DMS153 (cell line): ENCODE measurements at places on chromosomes 12 and 14.

DNA sequence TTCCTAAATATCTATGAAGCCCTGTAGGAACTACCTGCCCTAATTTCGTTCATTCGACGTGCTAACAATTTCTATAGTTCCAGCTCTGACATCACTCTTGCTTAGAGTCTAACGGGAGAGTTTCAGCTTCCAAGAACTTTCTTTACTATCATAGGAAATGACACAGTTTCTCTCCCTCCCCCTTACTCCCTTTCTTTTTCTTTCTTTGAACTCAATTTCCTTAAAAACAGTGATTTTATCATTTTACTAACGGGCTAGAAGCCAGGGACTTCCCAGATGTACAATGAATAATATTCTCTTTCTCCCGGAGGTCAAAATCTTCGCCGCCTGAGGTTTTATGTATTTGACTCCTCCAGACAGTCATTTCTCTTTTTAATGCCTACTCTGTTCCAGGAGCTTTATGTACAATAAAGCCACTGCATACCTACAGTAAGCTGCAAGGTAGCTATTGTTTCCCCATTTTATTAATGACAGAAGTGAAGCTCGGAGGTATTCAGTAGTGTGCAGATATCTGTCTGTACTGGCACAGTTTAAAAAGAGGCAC is 15.7 kb downstream of the SMCO2 start:
- no peak for DNase-seq

GRCh38 chr14:55781046-55781445 is 201.0 kb downstream of the KTN1 start:
- DNase-seq, result no peak

- no peak for DNase-seq
Measured at GRCh38 chr12:11664101-11664500, 14.6 kb downstream of the ETV6 start.

GRCh38 chr12:127785986-127786590 is 480.9 kb upstream of the TMEM132C start:
- DNase-seq, result no peak

DNA sequence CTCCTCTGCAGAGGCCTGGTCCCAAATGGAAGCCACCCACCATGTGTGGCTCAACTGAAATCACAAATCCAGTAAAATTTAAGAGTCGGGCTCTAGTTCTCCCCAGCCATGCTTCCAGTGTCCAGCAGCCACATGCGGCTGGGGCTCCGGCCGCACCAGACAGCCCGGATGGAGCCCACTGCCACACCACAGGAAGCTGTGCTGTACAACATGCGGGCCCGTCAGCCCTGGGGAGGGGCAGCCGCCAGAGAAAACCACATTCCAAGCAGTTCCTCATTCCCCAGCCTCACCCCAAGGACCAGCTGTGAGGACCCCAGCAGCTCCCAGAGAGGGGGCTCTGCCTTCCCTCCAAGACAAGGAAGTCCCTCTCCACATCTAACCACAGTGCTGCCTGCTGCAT is 135.0 kb downstream of the NCOR2 start:
- no peak for DNase-seq

DNA sequence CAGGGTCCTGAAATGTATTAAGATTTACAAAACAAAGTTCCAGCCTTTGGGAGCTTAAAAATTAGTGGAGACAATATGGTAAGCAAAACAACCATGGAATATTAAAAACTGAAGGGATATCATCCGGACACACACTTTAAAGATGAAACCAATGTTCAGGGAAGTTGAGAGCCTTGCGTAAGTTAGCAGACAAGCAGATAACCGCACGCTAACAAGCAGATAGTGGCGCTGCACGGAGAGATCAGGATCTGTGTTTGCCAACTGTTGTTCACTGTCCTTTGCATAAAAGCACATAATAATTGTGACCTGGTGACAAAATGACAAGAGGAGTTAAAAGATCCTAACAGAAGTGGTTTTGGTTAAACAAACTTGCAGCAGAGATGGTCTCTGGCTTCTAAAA is 14.3 kb upstream of the TMEM229B start:
- DNase-seq, result no peak
